ENCODE measurements at places on chromosomes 6 and 20. TPM values are rescaled to one million over a fixed set of nuclear protein-coding genes. Genes with fewer than 3 reads are reported as not detected.

ATP6V1G2 gene
- 2.6 TPM for total RNA-seq

GRCh38 chr6:155614606-155615005, 159.0 kb upstream of the NOX3 start:
- DNase-seq = no peak

DNA sequence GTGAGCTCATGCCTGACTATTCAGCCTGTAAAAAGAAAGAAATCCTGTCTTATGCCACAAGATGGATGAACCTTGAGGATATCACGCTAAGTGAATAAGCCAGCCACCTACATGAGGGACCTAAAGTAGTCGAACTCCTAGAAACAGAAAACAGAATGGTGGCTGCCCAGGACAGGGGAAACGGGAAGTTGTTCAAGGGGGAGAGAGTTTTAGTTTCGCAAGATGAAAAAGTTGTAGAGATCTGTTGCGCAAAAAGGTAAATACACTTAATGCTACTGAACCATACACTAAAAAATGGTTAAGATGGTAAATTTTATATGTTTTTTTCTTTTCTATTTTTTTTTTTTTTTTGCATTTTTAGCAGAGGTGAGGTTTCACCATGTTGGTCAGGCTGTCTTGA, 74.1 kb upstream of the RALY start:
- no peak for DNase-seq

GRCh38 chr6:21845018-21845417, 251.5 kb downstream of the SOX4 start:
- no peak for DNase-seq

DNA sequence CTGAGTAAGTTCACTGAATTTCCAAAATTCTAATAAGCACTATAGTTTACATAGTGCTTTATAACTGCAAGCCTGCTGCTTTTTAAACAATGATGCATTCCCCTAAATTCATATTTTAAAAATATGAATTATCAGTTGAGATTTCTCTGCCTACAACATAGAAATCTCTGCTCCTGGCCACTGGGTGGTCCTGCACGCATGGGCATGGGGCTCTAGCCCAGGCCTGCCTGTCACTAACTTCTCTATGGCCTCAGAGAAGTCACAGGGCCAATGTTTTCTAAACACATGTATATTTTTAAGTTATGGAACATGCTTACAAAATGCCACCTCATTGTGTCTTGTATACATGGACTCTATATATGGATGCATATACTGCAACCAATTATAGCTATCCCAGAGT, 211.0 kb downstream of the FOXC1 start:
- DNase-seq = no peak

GRCh38 chr6:11811644-11812264, 33.2 kb upstream of the ADTRP start:
- DNase-seq = no peak

GRCh38 chr20:1377984-1378734, 14.7 kb downstream of the FKBP1A start:
- no peak for DNase-seq

SLC13A3 gene
- total RNA-seq = 0.28 TPM

GSS gene
- total RNA-seq = 24.7 TPM

DNA sequence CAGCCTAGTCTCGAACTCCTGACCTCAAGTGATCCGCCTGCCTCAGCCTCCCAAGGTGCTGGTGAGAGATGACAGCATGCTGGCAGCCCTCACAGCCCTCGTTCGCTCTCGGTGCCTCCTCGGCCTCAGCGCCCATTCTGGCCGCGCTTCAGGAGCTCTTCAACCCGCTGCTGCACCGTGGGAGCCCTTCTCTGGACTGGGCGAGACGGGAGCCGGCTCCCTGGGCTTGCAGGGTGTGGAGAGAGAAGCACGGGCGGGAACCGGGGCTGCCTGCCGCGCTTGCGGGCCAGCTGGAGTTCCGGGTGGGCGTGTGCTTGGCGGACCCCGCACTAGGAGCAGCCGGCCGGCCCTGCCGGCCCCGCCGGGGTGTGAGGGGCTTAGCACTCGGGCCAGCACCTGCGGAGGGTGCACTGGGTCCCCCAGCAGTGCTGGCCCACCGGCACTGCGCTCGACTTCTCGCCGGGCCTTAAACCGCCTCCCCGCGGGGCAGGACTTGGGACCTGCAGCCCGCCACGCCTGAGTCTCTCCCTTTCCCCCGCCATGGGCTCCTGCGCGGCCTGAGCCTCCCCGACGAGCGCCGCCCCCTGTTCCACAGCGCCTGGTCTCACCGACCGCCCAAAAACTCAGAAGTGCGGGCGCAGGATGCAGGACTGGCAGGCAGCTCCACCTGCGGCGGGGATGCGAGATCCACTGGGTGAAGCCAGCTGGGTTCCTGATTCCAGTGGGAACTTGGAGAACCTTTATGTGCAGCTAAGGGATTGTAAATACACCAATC, 31.5 kb upstream of the RANBP9 start:
- DNase-seq = no peak

- DNase-seq = no peak
Observed at GRCh38 chr6:684831-685636, 7.9 kb downstream of the EXOC2 start.

ZSCAN9 gene
- total RNA-seq = 0.89 TPM

MOCS1 gene
- total RNA-seq = 2.0 TPM

DNA sequence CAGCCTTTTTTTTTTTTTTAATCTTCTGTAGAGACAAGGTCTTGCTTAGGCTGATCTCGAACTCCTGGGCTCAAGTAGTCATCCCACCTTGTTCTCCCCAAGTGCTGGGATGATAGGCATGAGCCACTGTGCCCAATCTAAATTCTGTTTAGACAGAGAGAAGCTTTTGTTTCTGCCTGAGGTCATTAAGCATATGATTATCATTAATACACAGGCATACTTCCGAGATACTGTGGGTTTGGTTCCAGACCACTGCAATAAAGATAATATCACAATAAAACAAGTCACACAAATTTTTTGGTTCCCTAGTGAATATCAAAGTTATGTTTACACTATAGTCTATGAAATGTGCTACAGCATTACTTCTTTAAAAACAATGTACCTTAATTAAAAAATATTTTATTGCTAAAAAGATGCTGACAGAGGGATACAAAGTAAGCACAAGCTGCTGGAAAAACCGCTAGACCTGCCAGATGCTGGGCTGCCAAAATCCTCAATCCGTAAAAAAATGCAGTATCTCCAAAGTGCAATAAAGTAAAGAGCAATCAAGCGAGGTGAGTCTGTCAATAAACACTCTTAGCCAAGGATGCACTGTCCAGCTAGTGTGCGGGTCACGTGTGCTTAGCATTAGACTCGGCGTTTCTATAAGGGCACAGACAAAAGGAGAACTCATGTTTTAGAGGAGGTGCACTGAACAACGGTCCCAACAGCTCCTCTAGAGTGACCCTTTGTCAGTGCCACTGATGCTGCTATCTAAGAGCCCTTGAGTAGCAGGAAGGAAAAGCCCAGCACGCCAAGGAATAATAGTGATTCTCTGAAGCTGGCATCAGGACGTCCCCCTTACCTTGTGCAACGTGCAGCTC, 16.1 kb downstream of the TXNDC5 start:
- no peak for DNase-seq

GRCh38 chr20:53592992-53593465, 610 bp downstream of the ZNF217 start:
- DNase-seq = no peak

GRCh38 chr20:41306061-41306727, 11.3 kb downstream of the ZHX3 start:
- DNase-seq = no peak

GPR6 gene
- total RNA-seq = not detected

DNA sequence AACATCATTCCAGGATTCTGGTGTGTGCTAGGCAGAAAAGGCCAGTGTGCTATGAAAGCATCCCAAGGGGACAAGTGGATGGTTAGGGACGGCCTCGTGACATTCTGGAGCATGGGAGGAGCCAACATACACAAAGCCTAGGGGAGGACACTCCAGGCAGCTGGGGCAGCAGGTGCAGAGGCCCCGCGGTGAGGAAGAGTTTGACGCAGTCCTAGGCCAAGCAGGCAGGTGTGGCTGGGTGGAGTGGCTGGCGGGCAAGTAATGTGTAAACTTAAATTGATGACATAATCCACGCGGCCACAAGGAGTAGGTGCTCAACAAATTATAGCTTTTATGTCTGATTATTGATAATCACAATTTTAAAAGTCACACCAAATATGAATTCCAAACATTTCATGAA, 93.6 kb downstream of the TMEM242 start:
- no peak for DNase-seq

PI3 gene
- total RNA-seq = not detected

DNA sequence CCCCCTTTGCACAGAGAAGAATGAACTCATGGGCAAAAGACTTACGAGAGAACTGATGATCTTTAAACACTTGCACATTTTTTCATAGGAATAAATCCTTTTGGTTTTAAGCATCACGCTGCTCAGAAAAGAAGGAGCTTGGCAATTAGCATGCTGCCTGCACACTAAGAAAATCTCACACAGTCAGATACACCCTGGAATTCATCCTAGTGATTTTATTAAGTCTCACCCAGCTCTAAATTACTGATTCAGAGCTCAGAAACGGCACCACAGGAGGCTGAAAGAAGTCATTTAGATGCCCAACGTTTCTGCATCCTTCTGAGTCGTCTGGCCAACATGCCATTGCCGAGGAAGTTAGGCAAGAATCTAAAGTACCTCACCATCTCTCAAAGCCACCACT, 18.0 kb upstream of the NRSN1 start:
- no peak for DNase-seq

MEA1 gene
- total RNA-seq = 17.0 TPM

GRM1 gene
- total RNA-seq = not detected

DNA sequence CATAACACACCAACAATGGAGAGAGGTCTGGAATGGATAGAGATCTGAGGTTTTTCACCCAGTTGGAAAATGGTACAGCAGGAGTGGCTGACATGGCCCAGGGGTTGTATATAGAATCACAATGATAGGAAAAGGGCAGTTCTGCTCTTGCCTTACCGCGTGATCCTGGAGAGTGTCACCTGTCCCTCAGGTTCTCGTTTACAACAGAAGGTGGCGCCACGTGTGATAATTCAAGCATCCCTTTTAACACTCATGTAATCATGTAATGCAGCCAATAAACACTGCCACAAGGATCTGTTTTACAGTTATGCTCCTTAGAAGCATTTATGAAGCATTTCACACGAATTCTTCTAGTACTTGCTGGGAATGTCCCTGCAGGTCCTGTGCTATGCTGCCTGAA, 12.9 kb upstream of the WFDC2 start:
- peak; percentile 45 for DNase-seq

AVP gene
- total RNA-seq = 0.47 TPM

DDX39B gene
- total RNA-seq = 498 TPM

SMIM26 gene
- 79.8 TPM for total RNA-seq

PTCHD4 gene
- not detected for total RNA-seq

EYS gene
- not detected for total RNA-seq
